HCT116 (cell line): ENCODE measurements at places on chromosomes 1 and 21. TPM values are rescaled to one million over a fixed set of nuclear protein-coding genes. Genes with fewer than 3 reads are reported as not detected.
A peak's percentile ranks its signal among the peaks of the same experiment; 100 is the strongest.

Gene GJA8
- not detected for total RNA-seq

Gene DIO1
- not detected for total RNA-seq

Gene MARK1
- 3.6 TPM for total RNA-seq

Gene THEMIS2
- 8.0 TPM for total RNA-seq

Gene NEGR1
- 0.05 TPM for total RNA-seq

Gene KMO
- total RNA-seq: not detected

Gene NBL1
- 75.4 TPM for total RNA-seq

Gene FAM163A
- not detected for total RNA-seq

Gene METTL25B
- 36.5 TPM for total RNA-seq

DNA sequence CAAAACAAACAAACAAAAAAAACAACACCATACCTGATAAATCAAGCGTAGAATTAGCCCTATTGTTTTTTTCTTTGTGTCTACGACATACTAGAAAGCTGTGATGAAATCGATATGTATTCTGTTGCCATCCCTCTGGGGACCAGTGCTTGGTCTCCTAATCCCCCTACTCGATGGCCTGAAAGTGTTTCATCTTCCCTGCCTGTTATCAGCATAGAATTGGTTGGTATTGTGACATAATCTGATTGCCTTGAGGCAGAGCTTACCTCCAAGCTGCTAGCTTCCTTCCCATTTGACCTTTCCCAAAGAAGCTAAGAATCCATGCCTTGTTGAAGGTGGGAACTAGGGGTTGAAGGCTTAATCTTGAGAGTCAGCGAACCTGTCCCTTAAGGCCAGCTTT lies 40.7 kb upstream of the PIGV start:
- peaks cover 19% of the 10 kb centered on the region; the same call in 1 of the 2 replicates for H3K36me3 ChIP-seq
- no peak overlapping the region for H3K4me3 ChIP-seq
- no peak overlapping the region for H3K27ac ChIP-seq
- H3K4me1 ChIP-seq: peaks cover 38% of the 10 kb centered on the region
- DNase-seq: no peak

DNA sequence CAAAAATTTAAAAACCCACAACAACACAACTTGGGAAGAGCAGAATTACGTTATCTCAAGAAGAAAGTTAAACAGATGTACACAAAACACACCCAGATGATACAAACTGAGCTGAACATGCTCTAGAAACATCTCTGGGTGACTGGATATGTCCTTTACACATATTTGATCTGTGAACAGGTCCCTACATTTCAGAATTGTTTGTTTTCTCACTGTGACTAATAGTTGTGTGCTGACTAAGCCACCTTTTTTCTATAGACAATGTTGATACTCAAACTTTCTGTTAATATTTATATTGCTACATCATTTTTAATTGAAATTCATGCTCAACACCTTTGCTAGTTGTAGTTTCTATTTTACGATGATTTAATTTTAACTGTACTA lies 1.0 kb upstream of the F11R start:
- DNase-seq: no peak
- H3K4me3 ChIP-seq: peak overlapping the region; percentile 67
- no peaks in the 10 kb centered on the region for H3K36me3 ChIP-seq
- peak overlapping the region; percentile 68 for H3K27ac ChIP-seq
- peaks cover 18% of the 10 kb centered on the region for H3K4me1 ChIP-seq

- no peaks in the 10 kb centered on the region; the same call in 1 of the 2 replicates for H3K27me3 ChIP-seq
- no peak overlapping the region for H3K4me3 ChIP-seq
- H3K36me3 ChIP-seq: no peaks in the 10 kb centered on the region
Observed at GRCh38 chr1:18141661-18142060, 34.1 kb downstream of the IGSF21 start.

- no peak for DNase-seq
- H3K27ac ChIP-seq: no peak overlapping the region
- H3K27me3 ChIP-seq: no peaks in the 10 kb centered on the region
- H3K36me3 ChIP-seq: no peaks in the 10 kb centered on the region
- H3K4me3 ChIP-seq: no peak overlapping the region
- H3K4me1 ChIP-seq: peaks cover 6% of the 10 kb centered on the region; the same call in 1 of the 2 replicates
Observed at GRCh38 chr1:44050261-44050660, 19.0 kb upstream of the SLC6A9 start.

DNA sequence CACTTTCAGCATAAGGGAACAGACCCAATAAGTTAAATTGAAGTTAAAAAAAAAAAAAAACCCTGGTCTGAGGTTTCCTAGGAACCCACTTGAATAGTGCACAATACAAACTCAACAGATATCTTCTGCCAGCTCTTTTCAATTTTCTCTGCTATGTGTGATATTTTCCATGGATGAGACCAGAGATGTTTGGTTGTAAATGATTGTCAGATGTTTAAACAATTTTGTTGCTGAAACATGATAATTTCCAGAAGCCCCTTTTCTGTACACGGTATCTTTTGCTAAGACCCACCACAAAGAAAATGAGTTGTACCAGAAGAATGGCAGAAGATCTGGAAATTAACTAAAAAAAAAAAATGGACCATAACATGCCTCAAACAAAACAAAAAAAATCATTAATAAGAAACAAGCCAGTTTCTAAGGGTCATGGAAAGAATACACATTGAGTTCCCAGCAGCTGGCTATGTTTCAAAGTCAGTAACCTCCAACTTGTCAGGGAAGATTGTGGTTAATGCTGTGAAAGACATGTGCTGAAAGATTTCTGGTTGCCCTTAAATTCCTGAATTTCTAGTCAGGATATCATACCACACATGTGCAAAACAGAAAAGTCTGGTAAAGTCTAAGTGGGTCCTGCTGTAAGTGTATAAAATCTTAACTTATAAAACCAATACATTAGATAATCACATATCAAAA lies 35.6 kb upstream of the MGST3 start:
- H3K27ac ChIP-seq: no peak overlapping the region
- H3K27me3 ChIP-seq: peaks cover 21% of the 10 kb centered on the region
- H3K4me1 ChIP-seq: peaks cover 12% of the 10 kb centered on the region
- no peak overlapping the region for H3K4me3 ChIP-seq
- H3K36me3 ChIP-seq: no peaks in the 10 kb centered on the region

GRCh38 chr1:44854970-44855369 lies 11.9 kb upstream of the PTCH2 start:
- H3K27me3 ChIP-seq: no peaks in the 10 kb centered on the region
- H3K36me3 ChIP-seq: no peaks in the 10 kb centered on the region
- no peak overlapping the region for H3K4me3 ChIP-seq
- no peak for DNase-seq
- no peak overlapping the region for H3K27ac ChIP-seq

DNA sequence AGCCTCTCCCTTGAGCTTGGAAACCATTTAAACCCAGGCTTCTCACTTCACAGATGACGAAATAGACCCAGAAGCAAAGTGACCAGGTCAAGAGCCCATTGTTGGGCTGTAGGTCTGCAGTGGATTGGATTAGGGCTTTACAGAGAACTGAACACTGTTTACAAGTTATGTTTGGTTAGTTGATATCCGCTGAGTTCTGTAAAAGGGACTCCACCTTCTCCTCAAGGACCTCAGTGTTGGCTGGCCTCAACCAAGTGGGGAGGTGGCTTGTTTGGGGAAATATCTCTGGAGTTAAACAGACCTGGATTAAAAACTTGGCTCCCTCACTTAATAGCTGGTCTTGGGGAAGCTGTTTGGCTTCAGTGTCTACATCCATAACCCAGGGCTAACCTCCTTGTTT lies 88.1 kb downstream of the UCK2 start:
- no peak for DNase-seq
- H3K4me1 ChIP-seq: no peaks in the 10 kb centered on the region
- no peak overlapping the region for H3K4me3 ChIP-seq
- H3K27me3 ChIP-seq: no peaks in the 10 kb centered on the region
- H3K36me3 ChIP-seq: peaks cover 6% of the 10 kb centered on the region; the same call in 1 of the 2 replicates

DNA sequence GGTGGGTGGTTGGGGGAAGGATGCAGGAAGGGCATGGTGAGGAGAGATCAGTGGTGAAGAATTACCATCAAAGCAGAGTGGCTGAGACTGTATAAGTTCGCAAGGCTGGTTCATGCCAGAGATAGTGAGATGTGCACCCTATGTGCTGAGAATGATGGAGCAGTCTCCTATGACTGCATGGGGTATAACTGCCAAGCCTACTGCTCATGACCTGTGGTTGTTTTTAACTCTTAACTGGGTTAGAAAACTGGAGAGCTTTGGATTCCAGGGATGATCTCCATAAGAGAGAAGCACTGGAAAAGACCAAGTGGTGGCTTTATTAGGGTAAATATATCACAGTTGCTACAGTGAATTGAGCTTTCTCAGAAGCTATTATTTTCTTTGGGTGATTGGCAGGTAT lies 16.2 kb downstream of the WNT2B start:
- H3K27me3 ChIP-seq: no peaks in the 10 kb centered on the region
- no peaks in the 10 kb centered on the region for H3K36me3 ChIP-seq
- H3K27ac ChIP-seq: no peak overlapping the region

DNA sequence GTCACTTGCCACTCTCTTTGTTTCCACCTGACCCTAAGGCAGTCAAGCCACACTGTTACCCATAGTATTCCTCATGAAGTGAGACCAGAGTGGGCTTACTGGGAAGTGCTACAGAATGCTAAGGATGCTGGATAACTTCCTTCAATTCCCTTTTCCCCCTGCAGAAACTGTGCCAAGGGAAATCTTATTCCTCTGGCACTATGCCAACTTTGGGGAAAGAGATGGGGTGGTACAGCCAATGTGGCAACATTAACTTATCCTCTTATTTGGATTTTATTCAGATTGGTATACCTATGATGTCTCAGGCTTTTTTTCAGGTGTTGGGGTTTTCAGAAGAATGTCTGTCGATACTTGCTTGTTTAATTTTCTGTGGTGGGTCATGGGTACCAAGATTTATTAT lies 599.4 kb upstream of the PBX1 start:
- no peaks in the 10 kb centered on the region for H3K27me3 ChIP-seq
- H3K36me3 ChIP-seq: no peaks in the 10 kb centered on the region
- DNase-seq: no peak
- H3K27ac ChIP-seq: no peak overlapping the region
- H3K4me1 ChIP-seq: no peaks in the 10 kb centered on the region
- H3K4me3 ChIP-seq: no peak overlapping the region

GRCh38 chr1:195790514-195791168 lies 817.6 kb downstream of the KCNT2 start:
- no peak for DNase-seq
- H3K4me3 ChIP-seq: no peak overlapping the region
- H3K4me1 ChIP-seq: no peaks in the 10 kb centered on the region

DNA sequence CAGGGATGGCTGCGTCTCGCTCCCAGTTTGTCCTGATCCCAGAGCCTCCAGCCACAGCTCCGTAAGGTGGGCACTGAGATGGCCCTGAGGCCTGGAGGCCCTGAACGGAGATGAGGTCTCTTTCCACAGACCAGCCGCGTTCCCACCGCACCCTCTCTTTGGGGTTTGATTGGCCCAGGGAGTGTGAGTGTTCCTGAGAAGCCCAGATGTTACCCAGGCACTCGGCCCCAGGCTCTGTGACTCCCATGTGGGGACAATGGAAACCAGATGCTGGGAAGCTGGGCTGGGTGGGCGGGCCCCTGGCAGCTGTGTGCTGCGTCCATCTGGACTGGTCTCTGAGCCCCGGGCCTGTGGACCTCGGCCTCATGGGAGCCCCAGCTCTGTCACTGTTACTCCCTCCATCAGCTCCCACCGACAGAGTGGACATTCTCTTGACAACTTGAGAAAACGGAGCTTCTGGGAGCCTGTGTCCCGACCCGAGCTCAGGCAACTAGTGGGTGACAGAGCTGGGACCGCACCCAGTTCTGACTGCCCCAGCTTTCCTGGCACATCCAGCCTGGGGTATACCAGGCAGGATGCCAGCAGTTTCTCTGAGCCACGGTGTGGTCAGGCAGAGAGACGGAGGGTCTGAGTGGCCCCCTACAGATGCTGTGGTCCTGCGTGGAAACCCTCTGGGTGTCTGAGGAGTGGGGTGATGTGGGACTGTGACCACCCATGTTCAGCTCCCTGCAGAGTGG lies 9.8 kb upstream of the COL6A1 start:
- no peak for DNase-seq
- H3K27me3 ChIP-seq: no peaks in the 10 kb centered on the region
- H3K27ac ChIP-seq: no peak overlapping the region; the same call in 1 of the 2 replicates
- peaks cover 31% of the 10 kb centered on the region for H3K4me1 ChIP-seq
- no peak overlapping the region for H3K4me3 ChIP-seq

DNA sequence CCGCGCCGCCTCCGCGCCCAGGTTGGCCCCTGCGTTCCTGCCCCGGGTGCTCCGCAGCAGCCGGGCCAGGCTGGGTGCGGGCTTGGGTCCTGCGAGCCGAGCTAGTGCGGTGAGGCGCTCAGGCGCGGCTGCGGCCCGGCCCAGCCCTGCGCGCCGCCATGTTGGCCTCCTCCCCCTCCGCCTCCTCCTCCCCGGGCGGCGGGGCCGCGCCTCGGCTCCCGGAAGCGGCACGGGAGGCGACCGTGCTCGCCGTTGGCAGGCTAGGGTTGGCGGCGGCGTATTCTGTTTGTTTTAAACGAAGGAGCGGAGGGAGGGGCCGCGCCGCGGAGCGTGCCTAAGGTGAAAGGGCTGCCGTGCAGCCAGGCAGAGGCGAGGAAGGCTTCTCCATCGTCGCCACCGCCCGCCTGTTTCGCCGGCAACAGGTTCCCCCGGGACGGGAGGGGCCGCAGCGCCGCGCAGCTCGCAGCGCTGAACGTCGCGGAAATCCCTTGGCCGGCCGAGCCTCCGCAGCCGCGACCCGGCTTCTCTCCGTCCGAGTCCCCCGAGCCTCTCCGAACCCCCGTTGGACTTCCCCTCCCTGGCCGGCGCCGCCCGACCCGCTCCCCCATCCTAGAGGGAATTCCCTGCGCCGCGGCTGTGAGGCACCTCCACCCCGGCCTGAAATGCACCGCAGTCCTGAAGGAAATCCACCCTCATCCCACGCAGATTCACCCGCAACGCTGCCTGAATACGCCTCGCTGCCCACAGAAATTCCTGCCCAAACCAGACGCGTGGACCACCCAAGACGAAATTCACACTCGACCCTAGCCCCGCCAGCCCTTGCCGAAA lies at the start of gene USP24:
Gene USP24, minus strand, starts transcription at position 171 of the 828 bp plus-strand sequence. CDS start 251 bp downstream, outside the sequence.
- peak; percentile 39 for DNase-seq
- no peaks in the 10 kb centered on the region for H3K27me3 ChIP-seq
- peaks cover 13% of the 10 kb centered on the region for H3K4me1 ChIP-seq
- no peaks in the 10 kb centered on the region for H3K36me3 ChIP-seq

DNA sequence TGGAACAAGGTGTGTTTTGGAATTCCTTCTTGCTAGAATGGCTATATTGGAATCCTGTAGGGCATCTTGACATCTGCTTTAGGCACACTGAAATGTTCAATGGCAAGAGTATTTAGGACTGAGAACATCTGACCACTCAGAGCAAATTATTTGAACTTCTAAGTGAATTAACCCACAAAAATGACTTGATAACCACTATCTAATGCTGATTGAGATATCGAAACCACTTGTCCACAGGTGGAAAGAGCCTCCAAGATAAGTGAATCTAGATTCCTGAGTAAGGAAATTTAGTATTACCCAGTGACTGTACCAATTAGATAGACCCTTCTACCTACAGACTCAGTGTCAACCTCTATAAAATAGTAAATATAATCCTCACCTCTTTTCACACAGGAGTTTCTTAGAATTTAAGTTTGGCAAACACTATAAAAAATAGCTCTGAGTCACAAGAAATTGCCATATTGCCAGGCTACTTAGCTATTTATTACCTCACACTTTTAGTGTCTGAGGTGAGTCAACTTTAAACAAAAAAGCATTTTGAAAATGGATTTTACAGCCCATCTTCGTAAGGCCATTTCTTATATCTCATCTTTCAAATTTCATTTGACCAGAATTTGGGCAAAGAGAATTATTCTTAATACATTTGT lies 421.8 kb downstream of the PTBP2 start:
- no peak overlapping the region for H3K27ac ChIP-seq
- no peak for DNase-seq
- no peaks in the 10 kb centered on the region for H3K36me3 ChIP-seq
